ENCODE measurements at places on chromosomes 7 and 10.

DNA sequence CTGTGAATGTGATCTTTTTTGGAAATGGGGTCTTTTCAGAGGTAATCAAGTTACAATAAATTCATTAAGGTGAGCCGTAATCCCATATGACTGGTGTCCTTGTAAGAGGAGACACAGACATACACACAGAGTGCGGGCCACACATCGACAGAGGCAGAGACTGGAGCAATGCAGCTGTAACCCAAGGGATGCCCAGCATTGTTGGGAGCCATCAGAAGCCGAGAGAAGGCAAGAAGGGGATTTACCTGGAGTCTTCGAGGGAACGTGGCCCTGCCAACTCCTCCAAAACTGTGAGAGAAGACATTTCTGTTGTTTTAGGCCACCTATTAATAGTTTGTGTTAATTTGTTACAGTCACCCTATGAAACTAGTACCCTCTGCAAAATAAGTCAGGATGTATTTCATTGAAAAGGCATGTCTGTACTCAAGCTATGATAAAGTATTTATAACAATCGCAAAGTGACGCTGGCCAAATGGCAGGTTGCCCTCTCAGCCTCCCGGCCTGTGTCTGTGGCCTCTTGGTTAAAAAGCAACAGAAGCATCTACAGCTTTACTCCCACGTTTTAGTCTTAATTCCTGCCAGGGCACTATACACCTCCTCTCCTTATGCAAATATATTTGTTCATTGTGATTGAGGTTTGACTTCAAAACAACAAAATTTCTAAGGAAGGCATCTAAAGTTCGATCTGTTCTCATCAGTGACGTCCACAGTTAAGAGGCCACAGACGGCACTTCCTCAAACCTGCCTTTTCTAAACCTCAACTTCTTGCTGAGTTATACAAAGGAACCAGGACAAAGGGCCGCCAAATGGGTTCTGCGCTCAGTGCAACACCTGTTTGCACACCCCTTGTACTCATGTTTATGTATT lies 46.8 kb downstream of the HIPK2 start:
- no peak for DNase-seq

GRCh38 chr7:11706666-11707605 lies 125.1 kb downstream of the THSD7A start:
- DNase-seq, result no peak

DNA sequence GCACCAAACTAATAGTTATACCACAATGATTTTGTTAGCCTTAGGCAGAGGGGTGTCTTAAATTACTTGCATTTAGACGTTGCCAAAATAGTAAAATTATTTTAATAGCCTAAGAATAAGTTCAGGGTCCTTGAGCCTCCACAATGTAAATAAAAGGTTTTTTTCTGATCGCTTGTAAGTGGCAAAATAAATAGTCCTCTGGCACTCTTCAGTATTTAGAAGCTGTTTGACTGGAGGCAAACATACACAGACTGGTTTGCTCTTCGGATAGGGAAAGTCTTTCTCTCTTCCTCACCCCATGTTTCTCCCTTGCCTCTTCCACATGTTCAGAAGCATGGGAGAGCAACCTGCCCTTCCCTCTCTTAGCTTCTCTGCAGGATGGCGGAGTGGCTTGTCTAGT lies 49.5 kb upstream of the FAM180A start:
- no peak for DNase-seq

DNA sequence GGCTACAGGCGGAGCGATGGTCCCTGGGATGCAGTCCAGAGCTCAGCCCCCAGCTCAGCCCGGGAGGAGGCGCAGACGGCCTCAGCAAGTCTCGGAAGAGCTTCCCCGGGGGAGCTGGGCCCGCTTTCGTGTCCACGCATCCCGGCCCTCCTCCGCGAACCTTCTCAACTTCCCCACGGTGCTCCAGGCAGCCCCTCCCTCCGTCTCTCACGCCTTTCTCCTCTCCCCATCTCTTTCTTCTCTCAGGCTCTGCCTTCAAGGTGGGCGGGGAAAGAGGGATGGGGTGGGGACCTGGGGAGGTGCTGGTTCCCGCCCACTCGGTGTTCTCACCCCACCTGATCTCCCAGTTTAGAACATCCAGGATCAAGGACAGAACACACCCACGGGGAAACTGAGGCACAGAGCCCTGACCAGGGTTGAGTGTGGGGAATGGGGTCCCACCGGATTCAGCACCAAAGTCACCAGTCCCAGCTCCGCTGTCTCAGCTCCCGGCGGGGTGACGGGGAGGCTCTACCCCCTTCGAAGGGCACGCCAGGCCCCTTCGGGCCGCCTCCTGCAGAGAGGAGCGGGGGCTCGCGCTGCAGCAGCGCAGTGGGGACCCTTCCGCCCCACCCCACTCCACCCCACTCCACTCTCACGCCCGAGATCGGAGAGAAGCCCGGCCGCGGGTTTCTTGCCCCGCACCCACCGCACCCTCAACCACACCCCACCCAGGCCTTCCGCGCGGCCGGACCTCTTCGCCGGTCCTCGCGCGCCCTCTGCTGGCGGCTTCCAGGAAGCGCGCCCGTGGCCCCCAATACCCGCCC lies 18.2 kb downstream of the POLL start:
- peak; percentile 72 for DNase-seq

- no peak for DNase-seq
These were observed 1.1 kb upstream of the MKLN1 start for GRCh38 chr7:131326576-131326975.

DNA sequence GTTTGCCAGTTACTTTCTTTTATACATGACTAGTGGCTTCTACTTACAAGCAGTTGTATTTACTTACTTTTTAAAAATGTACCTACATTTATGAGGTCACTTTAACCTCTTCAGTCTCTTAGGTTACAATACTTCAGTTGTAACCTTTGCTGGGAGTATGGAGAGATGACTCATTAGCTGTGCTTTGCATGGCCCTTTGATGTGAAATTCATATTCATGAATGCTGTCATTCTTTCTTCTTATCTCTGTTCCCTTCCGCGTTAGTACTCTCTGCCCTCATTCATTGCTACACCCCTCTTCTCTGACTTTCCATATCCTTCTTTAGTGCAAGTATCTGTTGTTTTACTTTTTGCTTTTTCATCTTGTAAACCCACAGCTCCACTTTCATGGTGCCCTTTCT lies 164.3 kb downstream of the BMPER start:
- DNase-seq, result no peak

- no peak for DNase-seq
These were observed 62.1 kb downstream of the TCERG1L start for GRCh38 chr10:131249238-131249954.

- DNase-seq, result no peak
These were observed 57.1 kb upstream of the CACUL1 start for GRCh38 chr10:118811675-118812392.

GRCh38 chr10:45491061-45491460 lies 117.0 kb downstream of the ALOX5 start:
- DNase-seq, result no peak

DNA sequence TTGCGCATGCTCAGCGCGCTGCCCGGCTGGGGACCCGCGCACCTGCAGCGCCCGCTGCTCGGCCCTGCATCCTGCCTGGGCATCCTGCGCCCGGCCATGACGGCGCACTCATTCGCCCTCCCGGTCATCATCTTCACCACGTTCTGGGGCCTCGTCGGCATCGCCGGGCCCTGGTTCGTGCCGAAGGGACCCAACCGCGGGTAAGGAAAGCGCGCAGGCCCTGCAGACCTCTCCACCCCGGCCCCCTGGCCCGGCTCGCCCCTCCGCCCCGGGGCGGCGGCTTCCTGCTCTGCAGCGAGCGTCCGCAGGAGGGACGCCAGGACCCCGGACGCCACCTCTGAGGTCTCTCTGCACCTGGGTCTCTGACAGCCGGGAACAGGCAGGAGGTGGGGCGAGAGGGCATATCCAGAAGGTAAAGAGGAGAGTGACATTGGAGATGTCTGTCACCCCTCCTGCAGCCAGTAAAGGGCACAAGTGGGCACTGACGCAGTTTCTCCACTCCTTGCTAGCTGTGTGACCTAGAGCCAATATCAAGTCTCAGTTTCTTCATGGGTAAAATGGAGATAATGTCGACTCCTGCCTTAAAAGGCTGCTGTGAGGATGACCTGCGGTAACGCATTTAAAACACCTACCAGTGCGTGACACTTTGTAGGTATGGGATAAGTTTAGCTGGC lies 338 bp downstream of the ATP6V0E2 start:
- no peak for DNase-seq

DNA sequence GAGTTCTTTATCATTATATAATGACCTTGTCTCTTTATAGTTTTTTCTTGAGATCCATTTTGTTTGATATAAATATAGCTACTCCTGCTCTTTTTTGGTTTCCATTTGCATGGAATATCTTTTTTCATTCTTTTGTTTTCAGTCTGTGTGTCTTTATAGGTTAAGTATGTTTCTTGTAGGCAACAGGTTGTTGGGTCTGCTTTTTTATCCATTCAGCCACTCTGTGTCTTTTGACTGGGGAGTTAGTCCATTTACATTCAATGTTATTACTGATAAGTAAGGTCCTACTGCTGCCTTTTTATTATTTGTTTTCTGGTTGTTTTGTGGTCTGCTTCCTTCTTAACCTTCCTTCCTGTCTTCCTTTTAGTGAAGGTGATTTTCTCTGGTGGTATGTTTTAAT lies 21.1 kb downstream of the GALNT11 start:
- no peak for DNase-seq

Measured in T-helper 2 cell (primary cell).